ENCODE measurements at places on chromosomes 1 and 21.
A peak's percentile ranks its signal among the peaks of the same experiment; 100 is the strongest.

DNA sequence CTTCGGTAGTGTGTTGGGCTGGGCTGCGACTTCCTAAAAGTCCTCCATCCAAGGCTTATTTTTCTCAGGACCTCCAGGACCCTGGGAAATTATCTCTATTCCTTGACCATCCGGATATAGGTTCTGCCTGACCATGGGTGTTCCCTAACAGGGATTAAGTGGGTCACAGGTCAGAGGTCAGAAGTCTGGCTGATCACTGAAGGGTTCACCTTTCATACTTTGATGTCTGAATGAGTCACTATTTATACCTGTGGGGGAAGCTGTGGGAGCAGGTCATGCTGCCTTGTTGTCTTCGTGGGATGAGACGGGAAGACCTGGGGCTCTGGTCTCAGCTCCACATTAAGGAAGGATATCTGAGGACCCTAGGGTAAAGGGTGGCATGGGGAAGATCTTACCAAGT is 65.0 kb upstream of the ETV3 start:
- DNase-seq, result no peak

- peak; percentile 41 for DNase-seq
These were observed 25.3 kb downstream of the ADAM30 start for GRCh38 chr1:119870917-119871596.

- DNase-seq, result no peak
These were observed 166.5 kb downstream of the TNR start for GRCh38 chr1:175576865-175577264.

GRCh38 chr1:171220581-171221054 is 27.7 kb upstream of the FMO1 start:
- DNase-seq, result peak; percentile 27

DNA sequence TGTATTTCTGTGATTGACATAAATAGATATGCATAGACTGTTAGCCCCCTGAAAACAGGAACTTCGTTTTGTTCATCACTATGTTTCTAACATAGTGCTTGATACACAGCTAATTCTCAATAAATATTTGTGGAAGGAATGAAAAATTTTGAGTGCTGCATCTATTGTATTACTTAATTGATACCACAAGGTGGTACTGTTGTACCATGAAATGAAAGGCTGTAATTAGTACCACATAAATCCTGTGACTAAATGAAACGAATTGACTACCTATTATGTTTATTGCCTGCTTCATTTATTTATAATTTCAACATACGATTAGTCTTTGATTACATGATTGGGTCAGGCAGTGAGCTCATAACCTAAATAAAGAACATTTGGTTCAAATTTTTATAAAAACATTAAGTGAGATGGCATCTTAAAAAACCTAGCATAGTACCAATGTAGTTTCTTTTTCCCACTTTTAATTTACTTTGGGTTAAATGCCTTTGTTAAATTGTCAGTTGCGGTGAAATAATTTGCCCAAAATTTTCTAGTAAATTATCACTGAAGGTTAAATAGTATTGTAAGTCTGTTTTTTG is 15.0 kb upstream of the TGFB2 start:
- peak; percentile 55 for DNase-seq

GRCh38 chr1:25952841-25953401 is 44.9 kb downstream of the PAFAH2 start:
- peak; percentile 89 for DNase-seq

DNA sequence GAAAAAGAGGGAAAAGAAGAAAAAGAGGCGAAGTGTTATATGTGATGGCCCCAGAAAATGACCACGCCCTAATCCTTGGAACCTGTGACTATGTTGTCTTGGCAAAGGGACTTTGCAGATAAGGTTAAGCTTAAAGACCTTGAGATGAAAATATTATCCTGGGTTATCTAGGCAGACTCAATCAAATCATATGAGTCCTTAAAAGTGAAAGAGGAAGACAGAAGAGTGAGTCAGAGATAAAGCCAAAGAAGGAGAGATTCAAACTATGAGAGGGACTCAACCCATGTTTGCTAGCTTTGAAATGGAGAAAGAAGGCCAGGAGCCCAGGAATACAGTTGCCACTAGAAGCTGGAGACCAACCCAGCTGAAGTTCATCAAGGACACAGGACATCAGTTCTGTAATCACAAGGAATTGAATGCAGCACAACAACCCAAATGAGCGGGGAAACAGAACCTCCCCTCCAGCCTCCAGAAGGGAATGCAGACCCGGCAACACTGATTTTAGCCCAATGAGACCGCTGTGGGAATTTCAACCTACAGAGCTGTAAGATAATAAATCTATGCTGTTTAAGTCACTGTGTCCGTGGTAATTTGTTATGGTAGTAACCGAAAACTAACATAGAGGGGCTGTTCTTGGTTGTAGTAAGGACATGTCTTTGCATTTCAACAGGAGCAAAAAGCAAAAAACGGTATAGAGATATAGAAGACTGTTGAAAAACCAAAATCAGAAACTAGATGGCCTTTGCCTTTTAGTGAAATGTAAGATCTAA is 4.2 kb upstream of the RGS8 start:
- no peak for DNase-seq

DNA sequence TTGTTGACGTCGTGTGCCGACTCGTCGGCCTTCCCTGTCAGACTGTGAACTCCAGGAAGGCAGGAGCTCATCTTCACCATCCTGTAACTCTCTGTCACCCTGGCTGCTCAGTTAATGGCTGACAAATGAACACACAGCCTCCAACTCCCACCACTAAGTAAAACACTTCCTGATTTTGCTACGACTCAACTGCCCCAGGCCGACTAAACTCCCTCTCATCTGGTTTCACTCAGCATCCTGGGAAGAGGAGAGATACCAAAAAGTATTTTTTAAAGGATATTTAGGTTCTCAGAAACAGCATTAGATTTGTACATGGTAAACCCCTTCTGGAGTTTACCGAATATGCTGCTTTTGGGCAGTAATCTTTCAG is 18.2 kb upstream of the LHX4 start:
- DNase-seq, result no peak

DNA sequence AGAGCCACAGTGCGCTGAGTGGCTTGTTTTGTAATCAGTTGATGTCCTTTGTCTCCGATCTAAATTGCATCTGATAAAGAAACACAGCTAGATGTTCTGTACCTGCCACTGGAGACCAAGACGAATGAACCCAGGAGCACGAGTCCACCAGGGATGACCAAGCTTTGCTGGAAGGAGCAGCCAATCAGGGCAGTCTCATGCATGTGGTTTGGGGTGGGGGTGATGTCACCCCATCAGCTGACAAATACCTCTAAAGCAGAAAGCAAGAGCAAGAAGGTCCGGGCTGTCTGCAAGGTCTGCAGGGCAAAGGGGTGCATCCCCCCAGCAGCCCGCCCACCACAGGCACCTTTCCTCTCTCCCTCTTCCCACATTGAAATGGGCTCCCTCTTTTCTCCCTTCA is 653.8 kb downstream of the AJAP1 start:
- DNase-seq, result no peak

DNA sequence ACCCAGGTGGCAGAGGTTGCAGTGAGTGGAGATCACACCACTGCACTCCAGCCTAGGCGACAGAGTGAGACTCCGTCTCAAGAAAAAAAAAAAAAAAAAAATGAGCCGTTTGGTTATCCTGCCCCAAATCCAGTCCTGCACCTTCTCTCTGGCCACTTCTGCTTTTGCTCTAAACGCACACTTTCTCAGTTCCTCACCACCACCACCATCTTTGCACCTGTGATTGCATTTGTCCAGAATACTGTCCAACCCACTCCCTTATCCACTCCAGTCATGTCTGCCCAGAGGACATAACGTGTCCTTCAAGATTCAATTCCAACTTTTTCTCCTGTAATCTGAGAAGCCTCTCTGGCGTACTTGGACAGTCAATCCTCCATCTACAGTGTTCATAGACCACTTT is 2.2 kb upstream of the NEK2 start:
- no peak for DNase-seq

Data from G401 (cell line).